Amygdala (tissue), 56 donors: ENCODE measurements at places on chromosomes 6 and 20.

- no peak for DNase-seq
Observed at GRCh38 chr20:33408716-33409654, 7.7 kb upstream of the CDK5RAP1 start.

GRCh38 chr6:104580452-104580851 lies 279.3 kb downstream of the HACE1 start:
- DNase-seq: no peak

- DNase-seq: no peak
Observed at GRCh38 chr6:53858913-53859312, 64.1 kb downstream of the LRRC1 start.

- no peak for DNase-seq
Observed at GRCh38 chr6:101394936-101395335, 1.4 kb downstream of the GRIK2 start.
